ENCODE measurements at places on chromosomes 4 and X.

DNA sequence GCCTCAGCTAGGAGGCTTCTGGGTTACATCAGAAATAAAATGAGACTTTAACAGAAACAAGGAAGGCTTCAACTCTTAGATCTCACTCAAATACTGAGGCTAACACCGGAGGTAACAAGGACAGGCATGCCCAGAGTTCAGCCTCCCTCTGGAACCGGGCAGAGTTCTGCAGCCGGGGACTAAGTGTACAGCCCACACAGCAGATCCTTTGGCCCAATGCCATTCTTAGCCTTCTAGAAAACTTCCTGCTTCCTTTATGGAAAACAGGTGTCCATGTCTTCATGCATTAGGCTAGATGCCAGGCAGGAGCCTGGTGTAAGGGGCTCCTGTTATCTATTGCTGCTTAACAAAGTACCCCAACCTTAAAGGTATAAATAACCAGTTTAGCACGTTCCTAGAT is 369.7 kb downstream of the BCOR start:
- DNase-seq = no peak

GRCh38 chr4:134708616-134709015 is 507.0 kb upstream of the PABPC4L start:
- DNase-seq = no peak

DNA sequence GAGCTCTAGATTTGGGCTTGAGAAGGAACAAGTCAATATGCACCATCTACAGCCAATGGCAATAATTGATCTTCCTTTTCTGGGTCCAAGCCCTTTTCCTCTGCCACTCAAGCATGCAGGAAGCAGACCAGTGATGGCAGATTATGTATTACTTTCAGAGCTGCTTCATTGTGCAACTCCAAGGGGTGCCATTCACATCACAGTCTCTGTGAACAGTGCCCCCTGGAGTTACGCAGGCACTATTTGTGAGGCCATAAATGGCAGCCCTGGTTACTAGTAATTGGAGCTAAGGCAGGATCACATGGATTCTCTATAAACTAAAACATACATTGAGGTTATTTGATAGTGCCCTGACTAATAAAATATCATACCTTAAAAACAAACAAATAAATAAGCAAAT is 313.4 kb upstream of the SLC7A11 start:
- DNase-seq = no peak

DNA sequence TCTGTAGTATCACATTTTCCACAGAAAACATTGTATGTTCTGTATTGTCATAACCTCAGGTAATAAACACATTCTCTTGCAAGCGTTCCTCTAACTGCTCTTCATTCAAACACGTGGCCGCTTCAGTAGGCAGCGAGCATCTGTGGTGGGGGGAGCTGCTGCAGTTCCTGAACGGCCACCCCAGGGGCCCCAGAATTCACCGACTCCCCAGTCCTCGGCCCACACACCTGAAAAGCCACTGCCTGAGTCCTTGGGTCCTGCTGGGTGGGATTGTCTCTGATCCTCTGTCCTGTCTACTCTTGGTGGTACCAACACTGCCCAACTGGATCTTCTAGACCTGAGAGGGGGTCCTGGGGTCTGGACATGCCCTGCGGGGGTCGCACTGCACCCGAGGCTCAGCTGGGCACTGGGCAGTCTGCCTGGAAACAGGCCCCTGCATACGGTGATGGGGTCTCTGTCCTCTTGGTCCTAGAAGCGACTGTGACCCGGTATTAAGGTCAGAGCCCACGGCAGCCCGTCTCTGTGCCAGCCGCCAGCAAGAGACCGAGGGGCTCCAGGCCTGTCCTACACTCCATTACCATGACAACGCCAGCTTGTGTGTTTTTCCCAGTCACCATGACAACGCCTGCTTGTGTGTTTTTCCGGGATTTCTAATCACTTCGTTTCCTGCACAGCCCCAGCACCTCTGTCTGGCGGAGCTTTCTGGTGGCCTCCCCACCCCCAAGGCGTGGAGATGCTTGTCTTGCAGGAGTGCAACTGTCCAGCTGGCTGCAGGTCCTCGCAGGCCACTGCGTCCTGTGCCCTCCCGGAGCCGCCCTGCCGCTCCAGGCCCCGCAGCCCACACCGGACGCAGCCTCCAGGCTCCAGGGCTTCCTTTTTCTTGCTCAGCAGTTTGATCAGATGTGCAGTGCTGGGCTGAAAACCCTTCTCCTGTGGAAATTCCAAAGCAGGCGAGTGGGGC is 16.0 kb downstream of the CTBP1 start:
- DNase-seq = no peak

DNA sequence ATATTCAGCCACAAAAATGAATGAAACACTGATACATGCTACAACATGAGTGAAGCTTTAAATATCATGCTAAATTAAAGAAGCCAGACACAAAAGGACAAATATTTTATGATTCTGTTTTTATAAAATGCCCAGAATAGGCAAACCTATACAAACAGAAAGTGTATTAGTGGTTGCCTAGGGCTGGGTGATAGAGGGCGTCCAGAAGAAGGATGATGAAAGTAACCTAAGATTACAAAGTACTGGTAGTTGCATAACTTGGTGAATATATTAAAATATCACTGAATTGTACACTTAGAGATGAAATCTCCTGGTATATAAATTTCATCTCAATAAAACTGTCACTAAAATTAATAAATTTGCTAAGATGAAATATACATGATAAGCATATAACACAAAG is 67.5 kb downstream of the FBXW7 start:
- DNase-seq = no peak

DNA sequence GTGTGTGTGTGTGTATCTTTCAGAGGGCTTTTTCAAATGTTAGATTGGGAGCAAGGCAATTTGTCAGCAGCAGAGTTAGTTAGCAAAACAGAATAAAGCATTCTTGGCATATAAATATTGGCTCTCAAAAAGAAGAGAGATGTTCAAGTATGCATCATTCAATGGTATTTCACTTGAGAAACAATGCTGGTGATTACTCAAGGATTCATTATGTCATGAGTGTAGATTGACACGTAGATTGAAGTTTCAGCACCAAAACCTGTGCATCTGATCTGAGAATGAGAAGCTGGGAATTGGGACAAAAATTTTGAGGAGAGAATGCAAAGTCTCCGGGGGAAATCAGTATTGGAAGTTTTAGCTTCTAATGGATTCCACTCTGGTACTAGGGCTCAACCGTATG is 241.4 kb downstream of the FRMPD4 start:
- no peak for DNase-seq

GRCh38 chrX:23202326-23202725 is 132.3 kb upstream of the PTCHD1 start:
- no peak for DNase-seq

DNA sequence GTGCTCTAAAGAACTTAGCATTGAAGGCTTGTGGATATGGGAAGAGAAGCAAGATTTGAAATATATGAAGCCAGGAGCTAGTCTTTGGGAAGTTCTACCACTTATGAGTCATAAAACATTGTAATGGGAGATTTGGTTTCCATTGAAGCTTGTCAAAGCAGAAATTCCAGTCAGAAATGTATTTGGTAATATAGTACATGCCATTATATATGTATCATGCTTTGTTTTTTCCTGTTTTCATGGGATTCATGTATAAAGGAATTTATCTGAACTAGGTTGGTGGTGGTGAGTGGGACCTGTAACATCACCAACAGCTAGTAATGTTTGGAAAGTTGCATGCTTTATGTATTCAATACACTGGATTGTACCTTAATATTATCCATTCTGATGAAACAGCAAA is 14.6 kb upstream of the DCAF8L2 start:
- no peak for DNase-seq

DNA sequence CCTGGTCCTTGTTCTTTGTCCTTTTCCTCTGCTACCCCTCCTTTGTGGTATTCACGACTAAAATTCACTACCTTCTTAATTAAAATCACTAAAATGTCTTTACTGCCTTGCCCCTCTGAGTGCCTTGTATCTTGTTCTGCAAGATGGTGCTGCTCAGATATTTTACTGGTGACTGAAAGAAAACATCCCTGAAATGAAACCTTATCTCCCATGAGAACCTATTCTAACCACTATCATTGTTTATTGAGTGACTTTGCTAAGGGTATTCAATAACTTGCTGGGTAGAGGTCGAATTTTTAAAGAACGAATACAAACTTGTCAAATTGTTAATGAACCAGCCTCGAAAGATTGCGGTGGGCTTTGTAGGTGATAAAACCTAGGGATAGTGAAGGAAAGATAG is 52.8 kb downstream of the SPRY1 start:
- DNase-seq = no peak

GRCh38 chr4:92344216-92344615 is 40.5 kb downstream of the GRID2 start:
- no peak for DNase-seq

GRCh38 chrX:136417806-136418205 is 69.9 kb upstream of the BRS3 start:
- no peak for DNase-seq

DNA sequence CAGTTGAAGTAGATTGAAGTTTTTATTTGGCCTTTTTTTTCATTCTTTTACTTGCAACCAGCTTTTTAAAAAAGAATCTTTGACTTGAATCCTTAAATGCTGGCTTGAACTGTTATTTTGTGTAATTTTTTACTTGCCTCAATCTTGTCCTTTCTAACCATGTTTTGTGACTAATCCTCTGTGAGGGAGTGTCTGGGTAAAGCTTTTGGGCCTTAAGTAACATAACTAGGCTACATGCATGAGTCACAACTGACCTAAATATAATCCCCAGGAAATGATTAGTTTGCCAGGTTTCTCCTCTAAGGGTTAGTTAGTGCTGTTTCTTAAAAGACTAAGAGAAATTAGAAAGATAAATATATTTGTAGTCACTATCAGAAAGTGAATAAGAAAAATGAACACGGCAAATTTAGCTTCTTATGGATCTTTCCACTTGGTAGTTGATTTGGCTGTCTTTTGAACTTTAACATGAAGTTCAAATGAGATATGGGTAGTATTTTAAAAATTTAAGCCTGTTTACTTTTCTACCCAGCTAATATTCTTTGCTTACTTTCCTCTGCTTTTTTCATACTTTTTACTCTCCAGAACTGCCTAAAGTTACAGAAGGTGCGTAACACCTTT is 13.0 kb downstream of the EXOC1 start:
- no peak for DNase-seq

DNA sequence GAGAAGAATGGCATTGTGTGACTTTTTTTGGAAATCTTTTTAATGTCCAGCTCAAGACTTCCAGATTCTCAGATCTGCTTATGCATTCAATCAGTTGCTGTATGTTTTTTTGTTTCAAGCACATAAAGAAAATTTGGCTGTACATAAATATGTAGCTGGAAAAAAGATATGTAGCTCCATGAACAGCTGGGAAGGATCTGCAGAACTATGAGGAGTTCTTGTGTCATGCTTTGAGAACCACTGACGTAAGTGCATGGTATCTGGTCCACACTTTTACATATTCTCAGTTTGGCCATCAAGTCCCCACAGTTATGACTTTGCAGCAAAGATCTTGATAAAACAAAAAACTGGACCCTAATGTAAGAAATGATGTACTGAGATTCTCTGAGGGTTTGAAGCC is 165.9 kb downstream of the KIT start:
- no peak for DNase-seq

- DNase-seq = no peak
Observed at GRCh38 chr4:121998024-121998423, 46.2 kb upstream of the TRPC3 start.

DNA sequence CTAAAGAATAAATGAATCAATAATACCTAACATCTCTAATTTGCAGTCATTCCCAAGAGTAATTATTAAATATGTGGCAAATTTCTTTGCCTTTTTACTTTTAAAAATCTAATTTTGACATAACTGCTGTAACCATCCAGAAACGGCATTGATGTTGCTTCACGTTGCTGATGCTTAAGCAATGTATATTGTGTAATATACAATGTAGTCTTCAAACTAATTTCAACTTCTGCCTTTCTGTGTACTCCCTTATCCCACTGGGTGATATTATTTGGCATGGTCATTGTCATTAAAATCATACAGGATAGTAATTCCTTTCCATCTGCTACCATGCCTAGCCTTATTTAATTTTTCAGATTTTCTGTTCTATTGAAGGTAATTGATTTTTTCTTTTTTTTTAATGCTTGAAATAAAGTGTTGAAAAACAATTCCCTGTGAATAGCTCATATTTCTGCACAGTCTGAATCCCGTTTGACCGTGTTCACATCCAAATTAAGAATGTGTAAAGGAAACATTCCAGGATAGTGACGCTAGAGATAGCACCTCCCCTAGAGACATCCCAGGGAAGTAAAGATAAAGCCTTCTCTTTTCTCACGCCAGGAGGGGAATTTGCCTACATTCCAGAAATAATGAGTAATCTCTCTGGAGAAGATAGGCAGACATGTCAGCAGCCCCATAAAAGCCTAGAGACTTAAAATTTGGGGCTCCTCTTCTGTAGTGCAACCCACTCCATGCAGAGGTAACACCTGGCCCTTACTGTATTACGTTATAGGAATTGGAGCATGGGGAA is 8.6 kb downstream of the FAM200B start:
- no peak for DNase-seq

- DNase-seq = no peak
Observed at GRCh38 chr4:124234771-124235170, 477.8 kb downstream of the ANKRD50 start.

DNA sequence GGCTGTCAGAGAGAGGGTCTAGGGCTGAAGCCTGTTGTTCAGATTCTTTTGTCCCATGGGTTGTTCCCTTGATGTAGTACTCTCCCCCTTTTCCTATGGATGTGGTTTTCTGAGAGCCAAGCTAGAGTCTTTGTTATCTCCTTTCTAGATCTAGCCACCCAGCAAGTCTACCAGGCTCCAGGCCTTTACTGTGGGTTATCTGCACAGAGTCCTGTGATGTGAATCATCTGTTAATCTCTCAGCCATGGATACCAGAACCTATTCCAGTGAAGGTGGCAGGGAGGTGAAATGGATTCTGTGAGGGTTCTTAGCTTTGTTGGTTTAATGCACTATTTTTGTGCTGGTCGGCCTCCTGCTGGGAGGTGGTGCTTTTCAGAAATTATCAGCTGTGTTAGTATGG is 109.5 kb downstream of the PRR32 start:
- no peak for DNase-seq

DNA sequence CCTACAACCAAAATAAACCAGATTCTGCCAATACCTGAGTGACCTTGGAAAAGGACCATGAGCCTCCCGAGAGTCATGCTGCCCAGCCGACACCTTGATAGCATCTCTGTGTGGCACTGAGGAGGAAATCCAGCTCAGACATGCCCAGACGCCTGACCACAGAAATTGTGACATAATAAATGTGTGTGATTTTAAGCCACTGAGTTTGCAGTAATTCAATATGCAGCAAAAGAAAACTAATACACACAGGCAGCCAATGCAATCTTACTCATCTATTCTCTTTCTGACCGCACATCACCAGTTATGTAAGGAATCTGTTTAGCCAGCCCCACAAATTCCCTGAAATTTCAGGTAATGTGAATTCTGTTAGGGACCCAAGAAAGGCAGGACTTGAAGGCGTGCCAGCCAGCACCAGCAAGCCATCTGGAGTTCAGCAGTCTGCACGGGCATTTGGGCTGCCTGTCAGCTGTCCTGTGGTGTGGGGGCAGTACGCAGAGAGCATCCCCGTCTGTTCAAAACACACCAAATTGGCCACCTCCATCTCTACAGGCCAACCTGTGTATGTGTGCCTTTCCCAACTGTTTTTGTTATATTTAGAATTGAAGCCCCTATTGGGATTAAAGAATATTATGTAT is 176.4 kb downstream of the NLGN4X start:
- no peak for DNase-seq

GRCh38 chr4:168662297-168662984 is 165.6 kb downstream of the PALLD start:
- no peak for DNase-seq

GRCh38 chr4:17376205-17376604 is 135.7 kb downstream of the QDPR start:
- DNase-seq = no peak
